ENCODE measurements at places on chromosomes 12 and 14.

GRCh38 chr12:64400041-64400440 is 4.2 kb upstream of the XPOT start:
- DNase-seq, result no peak

GRCh38 chr14:68282479-68283377 is 463.1 kb downstream of the RAD51B start:
- DNase-seq, result no peak

DNA sequence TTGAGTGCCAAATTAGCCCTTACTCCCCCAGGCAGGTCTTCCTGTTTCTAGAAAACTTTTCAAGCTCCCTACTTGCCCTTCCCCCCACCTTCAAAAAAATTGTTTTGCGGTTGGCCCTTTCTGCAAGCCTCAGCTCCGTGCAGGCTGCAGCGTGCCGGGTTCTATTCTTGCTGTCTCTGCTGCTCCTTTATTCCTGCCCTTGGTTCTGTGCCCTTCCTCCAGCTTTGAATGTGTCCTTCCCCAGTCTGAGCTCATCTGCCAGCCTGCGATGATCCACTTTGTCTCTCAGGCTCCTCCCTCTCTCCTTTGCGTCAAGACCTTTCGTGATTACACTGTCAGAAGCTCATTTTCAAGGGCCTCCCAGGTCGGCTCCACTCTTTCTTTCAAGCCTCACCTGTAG is 98.6 kb downstream of the IRF2BPL start:
- no peak for DNase-seq

GRCh38 chr14:35909665-35910064 is 83.5 kb downstream of the BRMS1L start:
- DNase-seq, result no peak

DNA sequence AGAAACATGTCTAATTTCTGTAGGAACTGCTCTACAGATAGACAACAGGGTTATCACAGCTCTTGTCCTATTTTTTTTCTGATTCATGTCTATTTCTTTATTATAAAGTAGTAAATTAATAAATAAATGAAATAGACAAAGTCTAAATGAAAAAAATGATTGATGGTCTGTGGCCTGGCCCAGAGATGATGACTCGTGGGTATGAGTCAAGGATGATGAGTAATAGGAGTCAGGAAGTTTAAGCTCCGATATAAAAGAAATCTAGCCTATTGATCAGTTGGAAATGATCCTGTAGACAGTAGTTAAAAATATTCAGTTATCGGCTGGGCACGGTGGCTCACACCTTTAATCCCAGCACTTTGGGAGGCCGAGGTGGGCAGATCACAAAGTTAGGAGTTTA is 90.6 kb upstream of the RTL1 start:
- DNase-seq, result no peak

DNA sequence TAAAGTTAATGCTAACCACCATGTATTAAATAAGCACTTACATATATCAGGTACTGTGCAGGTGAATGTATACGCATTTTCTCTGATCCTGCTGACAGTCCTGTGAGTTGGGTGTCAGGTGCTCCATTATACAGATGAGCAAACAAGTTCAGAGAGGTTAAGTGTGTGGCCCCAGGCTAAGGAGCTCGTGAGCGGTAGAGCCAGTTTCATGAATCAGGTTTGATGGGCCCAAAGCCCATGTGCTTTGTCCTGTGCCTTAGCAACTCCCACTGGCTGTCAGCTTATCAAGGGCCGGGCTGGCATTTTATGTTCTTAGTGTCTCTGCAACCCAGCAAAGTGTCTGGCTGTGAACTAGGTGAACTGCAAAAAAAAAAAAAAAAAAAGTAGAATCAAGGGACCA is 701.2 kb upstream of the TBX3 start:
- no peak for DNase-seq

Data from Panc1 (cell line).